ENCODE measurements at places on chromosomes 2 and 18.

DNA sequence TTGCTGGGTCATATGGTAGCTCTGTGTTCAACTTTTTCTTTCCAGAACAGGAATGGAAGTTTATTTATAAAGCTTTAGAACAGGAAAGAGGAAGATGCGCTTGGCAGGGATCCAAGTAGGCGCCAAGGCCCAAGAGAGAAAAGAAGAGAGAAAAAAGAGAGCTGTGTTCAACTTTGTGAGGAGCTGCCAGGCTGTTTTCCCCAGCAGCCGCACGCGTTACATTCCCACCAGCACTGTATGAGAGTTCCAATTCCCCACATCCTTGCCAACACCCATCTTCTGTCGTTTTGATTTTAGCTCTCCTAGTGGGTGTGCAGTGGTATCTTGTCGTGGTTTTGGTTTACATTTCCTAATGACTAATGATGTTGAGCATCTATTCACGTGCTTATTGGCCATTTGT is 51.4 kb downstream of the KCNF1 start:
- DNase-seq, result no peak

DNA sequence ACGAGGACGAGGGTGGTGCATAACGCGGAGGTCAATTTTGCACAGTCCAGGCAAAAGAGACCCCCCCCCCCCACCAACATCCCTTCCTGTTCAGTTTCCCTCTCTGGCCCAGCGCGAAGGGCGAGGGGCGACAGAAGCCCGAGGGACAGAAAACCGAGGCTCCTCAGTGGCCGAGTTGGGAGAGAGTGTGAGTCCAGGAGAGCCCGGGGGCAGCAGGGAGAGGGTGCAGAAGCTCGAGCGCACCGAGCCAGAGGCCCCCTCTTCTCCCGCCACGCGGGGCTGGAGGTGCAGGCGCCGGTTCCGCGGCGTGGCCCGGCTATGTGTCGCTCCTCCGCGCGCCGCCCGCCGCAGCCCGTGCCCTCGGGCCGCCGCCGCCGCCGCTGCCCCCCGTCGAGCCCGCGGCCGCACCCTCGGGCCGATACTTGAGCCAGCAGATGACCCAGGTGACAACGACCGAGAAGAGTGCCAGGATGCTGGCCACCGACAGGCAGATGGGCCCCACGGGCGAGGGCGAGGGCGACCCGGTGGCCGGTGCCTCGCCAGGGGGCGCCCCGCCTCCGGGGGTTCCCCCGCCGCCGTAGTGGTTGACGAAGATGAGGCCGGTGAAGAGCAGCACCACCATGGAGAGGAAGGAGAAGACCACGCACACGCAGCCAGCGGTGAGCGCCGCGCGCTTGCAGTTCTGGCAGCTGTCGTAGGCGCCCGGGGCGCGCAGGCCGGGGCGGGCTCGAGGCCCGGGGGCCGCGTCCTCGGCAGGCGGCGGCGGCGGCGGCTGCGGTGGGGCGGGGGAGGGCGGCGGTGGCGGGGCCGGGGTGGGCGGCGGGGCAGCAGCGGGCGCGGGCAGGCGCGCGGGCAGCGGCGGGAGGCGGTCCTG is 20.2 kb upstream of the PAX3 start:
- DNase-seq, result no peak

DNA sequence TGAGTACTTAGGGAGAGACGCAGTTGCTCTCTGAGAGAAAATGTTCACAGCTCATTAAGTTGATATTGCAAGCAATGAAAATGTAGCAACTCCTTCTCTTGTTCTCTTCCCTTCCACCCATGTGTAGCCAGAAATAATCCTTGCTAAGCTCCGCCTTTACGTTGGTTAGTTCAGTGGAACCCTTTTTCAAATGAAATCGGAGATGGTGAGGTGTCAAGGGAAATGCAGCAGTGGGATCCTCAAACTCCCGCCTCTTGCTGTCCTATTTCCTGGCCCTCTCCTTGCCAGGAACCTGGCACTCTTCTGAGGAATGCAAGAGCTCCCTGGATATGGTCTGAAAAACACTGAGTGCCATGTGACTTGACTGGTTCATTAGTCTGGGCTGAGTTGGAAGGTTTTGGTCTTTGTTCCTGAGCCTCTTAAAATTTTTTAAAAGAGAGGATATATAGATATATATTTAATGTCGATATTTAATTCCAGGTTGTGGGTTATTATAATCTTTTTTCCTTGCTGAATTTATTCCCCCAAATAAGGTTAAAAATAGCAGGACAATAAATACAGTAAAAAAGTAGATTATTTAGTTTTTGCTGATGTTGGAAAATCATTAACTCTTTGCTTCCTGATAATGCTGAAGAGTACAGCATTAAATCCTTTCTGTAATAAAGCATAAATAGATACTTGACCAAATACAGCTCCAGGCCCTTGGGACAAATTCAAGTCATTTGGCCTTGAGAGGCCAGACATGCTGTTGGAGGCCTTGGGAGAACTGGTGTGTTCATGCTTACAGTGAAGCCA is 116.2 kb downstream of the EML6 start:
- DNase-seq, result no peak

GRCh38 chr2:66478299-66478698 is 43.4 kb downstream of the MEIS1 start:
- DNase-seq, result no peak

DNA sequence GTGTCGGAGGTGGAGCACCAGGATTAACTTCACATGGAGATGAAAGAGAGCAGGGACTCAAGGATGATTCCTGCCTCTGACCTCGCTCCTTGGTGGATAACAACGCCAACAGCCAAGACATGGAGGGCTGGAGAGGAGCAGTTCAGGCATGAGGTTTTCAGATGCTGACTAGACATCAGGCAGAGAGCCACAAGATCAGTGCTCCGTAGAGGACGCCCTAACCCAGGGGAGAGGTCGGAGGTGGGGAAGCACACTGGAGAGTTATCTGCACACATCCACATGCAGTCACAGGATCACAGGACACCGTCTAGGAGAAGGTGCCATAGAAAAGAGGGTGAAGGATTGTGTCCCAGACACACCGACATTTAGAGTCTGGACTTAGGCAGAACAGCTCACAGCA is 344.3 kb downstream of the EIPR1 start:
- no peak for DNase-seq

DNA sequence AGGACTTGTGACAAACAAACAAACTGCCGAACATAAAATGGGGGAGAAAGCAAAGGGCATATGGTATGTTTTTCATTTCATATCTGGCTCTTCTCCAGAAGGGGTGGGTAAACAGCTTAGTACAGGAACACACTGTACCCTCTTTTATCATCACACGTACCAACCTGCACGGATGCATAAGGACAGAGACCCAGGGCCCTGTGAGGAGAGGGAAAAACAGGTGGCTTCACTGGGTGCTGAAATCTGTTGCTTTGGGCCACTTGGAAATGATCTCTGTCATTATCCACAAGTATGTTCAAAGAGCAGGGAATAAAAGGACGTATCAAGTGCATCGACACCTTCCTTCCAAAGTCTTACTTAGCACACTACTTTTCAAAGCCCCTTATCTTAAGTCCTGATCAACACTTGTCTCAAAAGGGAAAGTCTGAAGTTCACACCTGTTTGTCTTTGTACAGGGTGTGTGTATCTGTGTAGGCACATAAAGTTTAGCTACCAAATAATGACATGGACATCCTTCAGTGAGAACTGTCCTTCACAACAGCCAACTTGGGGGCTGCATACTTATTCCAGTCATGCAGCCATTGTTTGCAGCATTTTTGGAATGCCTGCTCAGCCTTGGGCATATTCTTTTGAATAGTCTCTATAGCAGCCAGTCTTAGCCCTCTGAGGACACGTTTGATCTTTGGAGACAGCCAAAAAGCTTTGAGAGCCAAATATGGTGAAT is 60.6 kb downstream of the IRS1 start:
- DNase-seq, result no peak

DNA sequence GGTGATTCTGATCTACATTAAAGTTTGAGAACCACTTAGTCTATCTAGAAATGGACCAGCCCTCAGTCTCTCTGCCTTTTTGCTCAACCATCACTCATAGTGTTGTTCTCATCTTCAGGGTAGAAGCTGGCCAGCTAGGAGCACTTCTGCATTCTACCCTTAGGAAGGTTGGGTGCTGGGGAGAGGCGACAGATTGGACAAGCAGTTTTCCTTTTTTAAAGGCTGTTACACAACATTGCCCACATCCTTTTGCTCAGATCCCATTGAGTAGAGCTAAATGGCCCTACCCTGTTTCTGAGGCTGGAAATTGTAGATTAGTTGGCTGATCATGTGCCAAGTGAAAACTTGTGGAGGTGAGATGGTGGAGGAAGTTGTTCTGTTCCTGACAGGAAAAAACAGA is 35.6 kb downstream of the OSBPL6 start:
- no peak for DNase-seq

GRCh38 chr2:111701266-111701665 is 182.7 kb downstream of the ANAPC1 start:
- DNase-seq, result no peak

DNA sequence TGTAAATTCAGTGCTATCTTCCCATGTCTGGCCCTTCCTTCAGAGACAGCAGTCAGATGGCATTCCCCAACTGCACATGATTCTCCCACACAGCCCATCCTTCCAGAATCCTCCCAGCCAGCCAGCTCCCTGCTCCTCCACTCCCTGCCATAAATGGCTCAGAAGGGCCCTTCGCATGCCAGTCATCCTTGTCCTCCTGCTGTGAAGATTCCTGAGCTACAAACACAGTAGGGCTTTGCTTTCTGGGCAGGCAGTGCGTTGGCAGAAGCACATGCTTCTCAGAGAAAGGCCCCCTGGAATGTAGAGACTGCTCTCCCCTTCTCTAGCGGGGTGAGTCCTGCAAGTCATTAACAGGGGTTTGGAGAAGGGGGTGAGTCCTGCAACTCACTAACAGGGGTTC is 71.9 kb downstream of the TEX51 start:
- no peak for DNase-seq

- no peak for DNase-seq
These were observed 144.6 kb downstream of the AKAIN1 start for GRCh38 chr18:5052491-5052890.

- no peak for DNase-seq
These were observed 18.5 kb upstream of the NMS start for GRCh38 chr2:100451734-100452133.

DNA sequence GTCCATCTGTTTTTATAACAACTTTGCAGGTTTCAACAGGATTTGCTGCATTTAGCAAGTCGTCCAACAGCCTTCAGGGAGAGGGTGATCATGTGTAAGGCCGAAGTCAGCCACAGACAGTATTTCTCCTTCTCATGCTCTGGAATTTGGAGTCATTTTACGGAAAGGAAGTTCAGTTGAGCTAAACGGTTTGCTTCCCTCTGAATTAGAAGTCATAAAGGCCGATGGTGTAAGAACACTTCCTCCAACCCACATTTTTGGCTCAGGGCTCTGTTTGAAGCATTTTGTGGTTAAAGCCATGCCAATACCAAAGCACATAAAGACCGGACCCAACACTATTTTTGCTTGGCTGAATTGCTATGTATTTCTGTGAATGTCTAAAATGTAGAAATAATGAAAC is 129.5 kb downstream of the TMEM182 start:
- DNase-seq, result no peak

DNA sequence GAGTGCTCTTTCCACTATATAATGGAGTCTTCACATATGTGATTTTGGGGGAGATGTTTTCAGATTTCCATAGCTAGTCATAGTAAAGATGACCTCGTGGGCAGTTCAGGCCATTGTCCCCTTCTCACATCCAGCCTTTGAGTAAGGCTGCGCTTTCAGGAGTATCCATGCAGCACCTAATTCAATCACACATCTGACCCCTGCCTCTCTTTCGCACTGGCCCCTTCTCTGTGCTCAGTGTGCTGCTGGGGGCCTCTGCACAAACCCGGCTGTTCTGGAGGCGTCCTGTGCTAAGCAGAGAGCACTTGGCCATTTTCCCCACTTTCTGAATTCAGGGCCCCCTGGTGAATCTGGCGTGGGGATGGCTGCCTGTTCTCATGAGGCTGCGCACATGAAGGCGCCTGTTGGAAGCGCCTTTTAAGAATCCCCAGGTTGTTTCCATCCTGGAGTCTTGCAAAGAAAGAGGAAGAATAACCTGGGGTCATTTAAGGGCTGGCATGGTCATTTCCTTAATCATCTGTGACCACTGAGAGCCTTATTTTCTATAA is 96.0 kb upstream of the ALPP start:
- no peak for DNase-seq

GRCh38 chr2:122758967-122759366 is 1003.5 kb downstream of the TSN start:
- DNase-seq, result no peak

GRCh38 chr2:10876394-10876793 is 35.3 kb upstream of the KCNF1 start:
- DNase-seq, result no peak

DNA sequence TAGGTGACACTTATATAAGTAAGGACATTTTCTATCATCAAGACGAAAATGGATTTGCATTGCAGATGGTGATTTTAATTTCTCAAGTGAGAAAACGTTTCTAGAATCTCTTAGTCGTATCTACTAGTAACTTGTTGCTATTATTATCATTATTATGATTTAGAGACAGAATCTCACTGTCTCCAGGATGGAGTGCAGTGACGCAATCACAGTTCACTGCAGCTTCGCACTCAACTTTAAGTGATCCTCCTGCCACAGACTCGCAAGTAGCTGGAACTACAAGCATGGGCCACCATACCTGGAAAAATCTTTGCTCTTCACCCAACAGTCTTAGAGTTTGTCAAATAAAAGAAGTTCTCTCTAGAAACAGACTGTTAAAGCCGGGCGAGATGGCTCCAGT is 37.6 kb upstream of the DDX18 start:
- DNase-seq, result no peak

GRCh38 chr18:40874233-40874632 is 1080.8 kb upstream of the PIK3C3 start:
- no peak for DNase-seq

DNA sequence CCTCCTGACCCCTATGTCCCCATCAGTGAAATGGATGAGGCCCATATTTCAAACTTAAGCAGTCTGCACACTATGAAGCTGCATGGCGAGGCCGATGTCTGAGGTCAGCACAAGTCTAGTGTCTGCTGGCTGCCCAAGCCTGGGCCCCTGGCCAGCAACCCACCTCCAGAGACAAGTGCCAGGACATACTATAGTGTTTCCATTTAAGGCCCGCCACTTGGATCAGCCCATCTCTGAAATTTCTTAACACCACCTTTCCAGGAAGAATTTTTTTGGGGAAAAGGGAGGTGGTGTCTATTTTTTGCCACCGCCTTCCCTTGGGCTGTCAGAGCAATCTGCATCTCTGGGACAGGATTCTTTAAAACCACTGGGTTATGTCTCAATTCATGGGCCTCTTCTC is 1.8 kb downstream of the ACVR1 start:
- DNase-seq, result no peak

DNA sequence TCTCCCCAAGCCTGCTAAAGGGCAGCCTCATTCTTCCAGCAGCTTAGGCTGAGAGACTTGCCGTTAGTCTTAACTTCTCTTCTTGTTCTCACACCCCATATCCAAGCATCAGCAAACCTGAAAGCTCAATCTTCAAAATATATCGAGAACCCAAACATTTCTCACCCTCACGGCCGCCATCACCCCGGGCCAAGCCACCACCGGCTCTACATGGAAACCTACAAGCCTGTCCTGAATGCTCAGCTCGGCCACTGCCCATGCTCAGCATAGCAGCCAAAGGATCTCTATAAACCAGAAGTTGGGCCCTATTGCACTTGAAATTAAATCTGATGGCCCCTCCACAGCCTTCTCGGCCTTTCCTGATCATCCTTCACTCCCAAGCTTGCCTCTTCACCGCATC is 2.1 kb downstream of the HS1BP3 start:
- DNase-seq, result no peak

- no peak for DNase-seq
These were observed 1971.0 kb upstream of the LRRTM1 start for GRCh38 chr2:82275599-82275998.

GRCh38 chr2:150431561-150432311 is 55.7 kb downstream of the RND3 start:
- no peak for DNase-seq

All from stimulated activated naive CD4-positive, alpha-beta T cell treated with Interleukin-2 at 50 U/mL for 16 hours (primary cell).